ENCODE measurements at places on chromosomes 5 and 9. TPM values are rescaled to one million over a fixed set of nuclear protein-coding genes. Genes with fewer than 3 reads are reported as not detected.
A peak's percentile ranks its signal among the peaks of the same experiment; 100 is the strongest.

GRCh38 chr5:180118391-180118791 is 46.8 kb upstream of the RNF130 start:
- no peak for DNase-seq

The ASPN gene
- not detected for total RNA-seq

DNA sequence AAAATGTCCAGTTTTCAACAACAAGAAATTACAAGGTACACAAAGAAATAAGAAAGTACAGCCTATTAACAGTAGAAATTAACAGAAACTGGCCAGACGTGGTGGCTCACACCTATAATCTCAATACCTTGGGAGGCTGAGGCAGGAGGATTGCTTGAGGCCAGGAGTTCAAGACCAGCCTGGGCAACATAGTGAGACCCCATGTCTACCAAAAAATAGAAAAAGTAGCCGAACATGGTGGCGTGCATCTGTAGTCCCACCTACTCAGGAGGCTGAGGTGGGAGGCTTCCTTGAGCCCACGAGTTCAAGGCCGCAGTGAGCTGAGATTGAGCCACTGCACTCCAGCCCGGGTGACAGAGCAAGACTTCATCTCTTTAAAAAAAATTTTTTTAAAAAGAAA is 41.5 kb upstream of the FSD1L start:
- no peak for DNase-seq

The SLC6A19 gene
- not detected for total RNA-seq

- no peak for DNase-seq
Measured at GRCh38 chr9:115058684-115059315, 59.2 kb downstream of the TNC start.

The ADAMTS16 gene
- not detected for total RNA-seq

The ZNF367 gene
- 30.1 TPM for total RNA-seq

DNA sequence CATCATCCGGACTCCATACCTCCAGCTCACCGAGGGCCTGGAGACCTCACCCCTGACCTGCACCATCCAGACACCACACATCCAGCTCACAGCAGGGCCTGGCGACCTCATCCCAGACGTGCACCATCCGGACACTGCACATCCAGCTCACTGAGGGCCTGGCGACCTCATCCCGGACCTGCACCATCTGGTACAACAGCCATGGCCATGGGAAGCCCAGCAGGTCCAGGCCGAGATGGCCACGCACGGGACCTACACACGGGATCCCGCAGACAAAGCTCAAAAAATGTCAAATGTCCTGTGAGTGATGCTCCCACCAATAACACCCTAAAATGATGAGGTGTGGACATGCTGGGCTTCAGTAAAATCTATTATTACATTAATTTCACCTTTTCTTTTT is 9.7 kb downstream of the TERT start:
- DNase-seq = no peak

The COL5A1 gene
- total RNA-seq = 0.34 TPM

- no peak for DNase-seq
Measured at GRCh38 chr5:176830995-176831423, 20.6 kb downstream of the UNC5A start.

DNA sequence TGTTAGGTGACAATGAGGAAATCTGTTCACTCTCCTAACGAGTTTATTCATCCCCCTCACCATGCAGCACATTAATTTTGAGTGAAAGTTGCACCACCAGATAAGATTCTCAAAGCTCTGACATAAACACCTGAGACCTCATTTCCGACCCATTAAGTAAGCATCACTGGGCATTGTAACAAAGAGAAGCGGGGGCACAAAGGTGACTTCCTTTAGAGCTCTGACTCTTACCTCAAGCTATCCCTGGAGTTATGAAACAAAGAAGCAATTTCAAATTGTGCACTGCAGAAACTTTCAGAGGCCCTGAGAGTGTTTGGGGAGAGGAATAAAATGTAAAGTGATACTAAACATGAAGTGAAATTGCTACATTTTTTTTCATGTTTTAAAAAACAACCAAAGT is 29.5 kb downstream of the C5orf15 start:
- no peak for DNase-seq

The INSL4 gene
- not detected for total RNA-seq

DNA sequence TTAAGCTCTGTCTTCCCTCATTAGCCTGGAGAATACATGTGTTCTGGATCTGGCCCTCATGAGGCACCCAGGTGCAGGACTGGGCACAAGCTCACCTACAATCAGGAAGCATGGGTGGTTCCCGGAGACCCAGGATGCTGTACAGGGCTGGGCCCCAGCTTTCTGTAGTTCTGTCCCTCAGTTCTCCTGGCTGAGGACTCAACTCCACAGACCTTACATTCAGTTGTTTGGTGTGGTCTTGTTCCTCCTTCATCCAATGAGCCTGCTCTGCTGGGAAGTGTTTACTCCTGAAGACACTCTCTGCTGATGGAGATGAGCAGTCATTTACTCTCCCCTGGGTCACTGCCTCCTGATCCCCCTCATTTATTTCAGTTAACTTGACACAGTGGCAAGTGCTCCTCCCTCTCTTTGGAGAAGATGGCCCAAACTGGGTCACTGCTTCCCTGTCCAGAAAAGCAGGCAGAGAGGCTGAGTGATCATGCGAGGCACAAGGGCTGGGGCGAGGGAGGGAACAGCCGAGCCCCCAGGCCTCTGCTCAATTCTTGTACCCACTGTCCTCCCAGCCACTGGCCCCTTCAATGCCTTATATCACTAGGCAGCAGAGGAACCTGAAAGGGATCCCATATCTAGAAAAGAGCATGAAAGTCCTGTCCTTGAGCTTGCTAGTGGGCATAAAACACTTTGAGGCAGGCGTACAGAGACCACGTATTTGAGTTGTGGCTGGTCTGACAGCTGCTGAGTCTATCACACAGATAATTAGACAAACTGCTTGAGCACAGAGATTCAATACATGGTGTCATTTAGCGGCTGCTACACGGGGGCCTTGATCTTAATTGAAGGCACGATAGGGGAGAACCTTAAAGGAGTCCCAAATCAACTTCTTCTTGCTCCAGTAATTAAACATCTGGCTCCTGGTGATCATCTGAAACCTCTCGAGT is 221.7 kb downstream of the FSTL4 start:
- no peak for DNase-seq

The CCDC152 gene
- 10.1 TPM for total RNA-seq

- DNase-seq = no peak
Measured at GRCh38 chr5:144028636-144029035, 141.8 kb downstream of the YIPF5 start.

- DNase-seq = no peak
Measured at GRCh38 chr5:176732306-176732705, 78.1 kb upstream of the UNC5A start.

DNA sequence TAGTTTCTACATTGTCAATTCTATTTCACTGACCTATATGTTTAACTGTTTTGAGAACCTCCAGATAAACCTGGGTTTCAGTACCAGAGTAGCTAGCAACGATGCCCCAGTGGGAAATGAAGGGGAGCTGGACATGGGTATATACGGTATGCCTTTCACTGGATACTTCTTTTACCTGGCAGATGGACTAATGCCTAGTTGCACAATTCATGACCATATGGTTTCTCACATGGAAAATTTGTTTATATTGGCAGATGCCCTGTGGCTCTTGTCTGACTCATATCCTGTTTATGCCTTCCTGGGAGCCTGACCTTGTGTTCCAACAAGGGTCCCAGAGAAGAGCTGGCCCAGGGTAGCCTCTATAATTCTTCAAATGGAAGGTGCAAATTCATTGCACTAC is 144.1 kb downstream of the MAT2B start:
- DNase-seq = no peak

DNA sequence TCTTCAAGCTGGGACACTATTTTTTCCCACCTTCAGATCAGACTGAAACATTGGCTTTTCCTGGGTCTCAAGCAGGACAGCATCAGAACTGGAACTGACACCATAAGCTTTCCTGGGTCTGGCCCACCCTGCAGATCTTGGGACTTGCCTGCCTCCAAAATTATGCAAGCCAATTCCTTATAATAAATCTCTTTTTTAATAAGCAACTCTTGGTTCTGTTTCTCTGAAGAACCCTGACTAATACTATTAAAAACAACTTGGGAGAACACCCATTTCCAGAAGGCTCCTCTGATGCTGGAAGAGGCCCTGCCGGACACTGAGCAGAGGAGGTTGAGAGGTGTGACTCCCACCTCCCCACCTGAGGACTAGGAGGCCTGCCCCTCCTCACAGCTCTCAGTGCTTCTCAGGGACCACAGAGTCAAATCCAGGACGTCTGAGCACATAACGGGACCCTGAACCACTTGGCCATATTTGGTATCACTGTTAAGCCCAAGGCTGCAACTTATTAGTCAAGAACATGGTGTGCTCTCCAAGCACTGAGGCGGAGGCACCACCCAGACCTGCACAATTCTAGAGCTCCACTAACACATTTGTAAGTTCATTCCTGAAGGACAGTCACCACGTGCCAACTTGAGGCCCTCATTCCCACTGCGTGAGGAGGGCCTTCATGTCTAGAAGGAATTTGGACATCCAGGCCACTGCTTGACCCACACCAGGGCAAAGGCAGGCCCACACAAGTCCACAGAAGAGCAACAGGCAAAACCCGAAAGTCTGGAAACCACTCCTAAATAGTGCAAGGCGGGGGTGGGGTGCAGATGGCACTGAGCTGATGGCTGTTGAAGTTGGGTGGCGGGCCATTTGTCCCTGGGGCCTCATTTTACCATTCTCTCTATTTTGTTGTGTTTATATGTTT is 9.5 kb downstream of the SHC3 start:
- DNase-seq = no peak

DNA sequence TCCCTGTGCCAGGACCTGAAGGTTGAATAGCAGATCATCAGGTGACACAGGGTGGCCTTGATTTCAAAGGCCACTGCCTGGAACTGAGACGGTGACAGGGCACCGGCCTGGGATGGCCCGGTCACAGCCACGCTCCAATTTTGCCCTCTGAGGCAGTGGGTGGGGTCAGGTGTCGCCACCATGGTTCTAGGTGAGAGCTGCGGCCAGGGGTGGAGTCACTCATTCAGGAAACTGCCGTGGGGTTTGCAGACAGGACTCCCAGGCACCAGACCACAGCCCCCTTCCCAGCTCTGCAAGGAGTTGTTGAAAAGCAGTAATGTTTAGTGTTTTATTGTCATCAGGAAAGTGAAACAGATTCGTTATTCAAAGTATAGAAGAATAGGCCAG is 17.3 kb upstream of the RNU6ATAC start:
- peak; percentile 46 for DNase-seq

DNA sequence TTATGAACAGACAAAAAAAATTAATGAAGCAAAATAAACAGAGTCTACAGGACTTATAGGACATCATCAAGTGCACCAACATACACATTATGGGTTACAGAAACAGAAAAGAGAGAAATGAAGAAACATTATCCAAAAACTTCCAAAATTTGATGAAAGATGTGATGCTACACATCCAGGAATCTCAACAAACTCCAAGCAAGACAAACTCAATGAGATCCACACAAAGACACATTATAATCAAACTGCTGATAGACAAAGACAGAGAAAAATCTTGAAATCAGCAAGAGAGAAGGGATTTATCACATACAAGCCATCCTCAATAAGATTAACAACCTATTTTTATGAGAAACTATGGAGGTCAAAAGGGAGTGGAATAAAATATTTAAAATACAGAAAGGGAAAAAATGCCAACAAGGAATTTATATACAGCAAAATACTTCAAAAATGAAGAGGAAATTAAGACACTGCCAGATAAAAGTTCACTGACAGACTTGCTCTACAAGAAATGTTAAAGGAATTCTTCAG is 101.0 kb downstream of the NR2F1-AS1 start:
- DNase-seq = no peak

- no peak for DNase-seq
Measured at GRCh38 chr5:138560971-138561370, 14.2 kb downstream of the HSPA9 start.

- DNase-seq = no peak
Measured at GRCh38 chr5:105836887-105837286, 1833.8 kb downstream of the EFNA5 start.

DNA sequence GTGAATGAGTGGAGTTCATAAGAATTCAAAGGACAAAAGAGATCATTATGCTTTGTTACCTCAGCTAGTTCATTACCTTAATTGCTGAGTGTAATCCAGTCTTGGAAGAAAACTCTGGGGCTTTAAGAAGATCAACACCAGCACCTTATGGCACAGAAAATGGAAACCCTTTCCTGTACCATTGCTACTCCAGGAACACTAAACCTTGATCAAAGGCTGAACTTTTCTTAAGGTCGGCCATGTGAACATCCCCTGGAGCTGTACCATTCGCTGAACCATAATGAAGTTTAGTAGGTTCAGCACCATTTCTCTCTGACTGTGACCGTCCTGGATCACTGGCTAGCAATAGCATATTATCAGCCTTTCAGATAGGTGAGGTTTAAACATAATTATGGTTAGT is 97.4 kb downstream of the PBX3 start:
- no peak for DNase-seq

DNA sequence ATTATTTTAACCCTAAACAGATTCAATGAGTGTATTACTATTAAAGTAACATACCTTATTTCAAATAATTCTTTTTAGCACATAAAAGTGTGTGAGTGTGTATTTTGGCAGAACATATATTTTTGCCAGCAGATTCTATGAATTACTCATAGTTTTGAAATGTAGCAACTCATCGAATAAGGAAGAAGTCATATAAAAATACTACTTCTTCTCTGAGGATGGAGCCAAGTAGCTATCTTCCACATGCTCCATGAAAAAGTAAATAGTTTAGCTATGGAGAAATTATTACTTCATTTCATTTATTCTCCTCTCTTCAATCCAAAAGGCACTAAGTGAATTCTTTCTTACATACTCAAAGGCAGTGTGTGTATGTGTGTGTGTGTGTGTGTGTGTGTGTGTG is 1090.4 kb upstream of the CDH6 start:
- no peak for DNase-seq

DNA sequence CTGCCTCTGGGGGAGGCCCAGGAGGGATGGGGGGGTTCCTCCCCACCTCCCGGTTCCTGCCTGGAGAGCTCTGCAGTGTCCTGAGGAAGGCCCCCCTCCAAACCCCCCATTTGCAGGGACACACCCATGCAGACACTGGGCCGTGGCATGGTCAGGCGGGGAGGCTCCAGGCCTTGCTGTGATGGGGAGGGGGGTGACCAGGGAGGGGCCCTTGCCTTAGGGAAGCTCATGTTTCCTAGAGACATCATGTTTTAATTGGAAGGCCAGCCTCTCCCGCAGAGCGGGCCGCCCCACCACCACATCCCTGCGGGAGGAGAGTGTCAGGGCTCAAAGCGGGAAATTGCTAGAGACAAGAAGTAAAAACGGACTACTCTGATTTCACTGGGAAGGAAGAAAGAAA is 12.0 kb downstream of the PRRX2 start:
- DNase-seq = no peak

Measured in activated CD8-positive, alpha-beta T cell treated with anti-CD3 and anti-CD28 coated beads for 36 hours (primary cell).